NAMALWA (cell line): ENCODE measurements at places on chromosomes 5 and 9.
A peak's percentile ranks its signal among the peaks of the same experiment; 100 is the strongest.

- DNase-seq, result no peak
Measured at GRCh38 chr5:103511554-103511885, 51.1 kb downstream of the NUDT12 start.

DNA sequence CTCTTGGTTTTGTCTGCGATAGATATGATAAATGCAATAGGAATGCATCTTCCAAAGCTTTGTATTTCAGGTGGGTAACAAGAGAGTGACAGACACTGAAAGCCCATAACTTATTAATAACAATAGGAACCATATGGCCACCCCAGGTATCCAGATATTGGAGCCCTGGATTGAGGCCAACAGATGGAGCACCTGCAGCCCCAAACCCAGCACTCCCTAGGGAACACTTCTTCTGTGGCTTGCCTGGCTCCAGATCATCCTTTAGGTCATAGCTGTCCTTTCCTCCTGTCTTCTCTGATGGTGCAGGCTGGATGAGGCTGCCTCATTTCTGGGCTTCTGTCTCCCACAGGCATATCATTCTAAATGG, 5.0 kb upstream of the IL3 start:
- no peak for DNase-seq

DNA sequence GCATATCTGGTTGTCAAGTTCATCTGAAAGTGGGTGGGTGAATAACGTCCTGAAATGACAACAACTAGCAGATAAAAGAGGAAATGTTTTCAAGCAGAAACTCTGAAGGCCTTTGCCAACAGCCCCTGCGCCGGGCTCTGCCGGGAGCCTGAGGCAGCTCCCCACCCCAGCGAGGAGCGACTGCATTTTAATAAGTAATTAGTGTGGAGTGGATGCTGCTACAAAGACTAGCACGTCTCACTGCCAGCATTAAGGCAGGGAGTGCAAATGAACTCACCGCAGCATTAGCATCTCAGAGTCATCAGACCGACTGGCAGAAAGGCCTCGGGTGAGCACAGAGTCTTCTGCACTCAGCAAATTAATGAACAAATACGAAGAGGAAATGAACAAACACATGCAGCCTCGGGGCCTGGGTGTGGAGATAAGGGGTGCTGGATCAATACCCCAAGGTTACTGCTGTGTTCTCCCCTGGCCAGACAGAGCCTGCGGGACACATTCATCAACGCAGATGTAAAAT, 63.8 kb downstream of the VAV2 start:
- DNase-seq, result no peak

DNA sequence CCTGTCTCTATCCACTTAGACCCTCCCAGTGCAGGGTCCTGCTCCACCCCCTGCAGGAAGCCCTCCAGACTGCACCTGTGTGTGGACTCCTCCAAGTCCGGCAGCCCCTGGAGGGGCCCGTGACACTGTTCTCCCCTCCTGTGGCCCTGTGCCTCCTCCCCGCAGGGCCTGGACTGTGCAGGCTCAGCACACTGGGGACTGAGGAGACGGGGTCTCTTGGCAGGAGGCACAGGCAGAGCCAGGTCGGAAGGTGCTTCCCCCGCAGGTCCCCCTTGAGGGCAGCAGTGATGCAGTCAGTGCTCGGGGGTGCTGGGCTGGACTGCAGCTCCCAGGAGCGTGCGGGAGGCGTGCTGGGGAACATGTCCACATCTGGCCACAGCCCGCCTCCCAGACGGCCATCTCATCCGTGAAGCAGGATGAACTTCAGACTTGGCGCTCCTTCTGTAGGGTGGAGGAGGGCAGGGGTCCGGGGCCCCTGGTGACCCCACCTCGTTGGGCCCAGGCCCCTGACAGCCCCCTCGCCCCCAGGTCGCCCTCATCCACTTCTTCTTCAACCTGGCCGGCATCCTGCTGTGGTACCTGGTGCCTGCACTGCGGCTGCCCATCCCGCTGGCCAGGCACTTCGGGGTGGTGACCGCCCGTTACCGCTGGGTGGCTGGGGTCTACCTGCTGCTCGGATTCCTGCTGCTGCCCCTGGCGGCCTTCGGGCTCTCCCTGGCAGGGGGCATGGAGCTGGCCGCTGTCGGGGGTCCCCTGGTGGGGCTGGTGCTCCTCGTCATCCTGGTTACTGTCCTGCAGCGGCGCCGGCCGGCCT, 4.9 kb downstream of the SLC34A3 start:
- DNase-seq, result peak; percentile 68

DNA sequence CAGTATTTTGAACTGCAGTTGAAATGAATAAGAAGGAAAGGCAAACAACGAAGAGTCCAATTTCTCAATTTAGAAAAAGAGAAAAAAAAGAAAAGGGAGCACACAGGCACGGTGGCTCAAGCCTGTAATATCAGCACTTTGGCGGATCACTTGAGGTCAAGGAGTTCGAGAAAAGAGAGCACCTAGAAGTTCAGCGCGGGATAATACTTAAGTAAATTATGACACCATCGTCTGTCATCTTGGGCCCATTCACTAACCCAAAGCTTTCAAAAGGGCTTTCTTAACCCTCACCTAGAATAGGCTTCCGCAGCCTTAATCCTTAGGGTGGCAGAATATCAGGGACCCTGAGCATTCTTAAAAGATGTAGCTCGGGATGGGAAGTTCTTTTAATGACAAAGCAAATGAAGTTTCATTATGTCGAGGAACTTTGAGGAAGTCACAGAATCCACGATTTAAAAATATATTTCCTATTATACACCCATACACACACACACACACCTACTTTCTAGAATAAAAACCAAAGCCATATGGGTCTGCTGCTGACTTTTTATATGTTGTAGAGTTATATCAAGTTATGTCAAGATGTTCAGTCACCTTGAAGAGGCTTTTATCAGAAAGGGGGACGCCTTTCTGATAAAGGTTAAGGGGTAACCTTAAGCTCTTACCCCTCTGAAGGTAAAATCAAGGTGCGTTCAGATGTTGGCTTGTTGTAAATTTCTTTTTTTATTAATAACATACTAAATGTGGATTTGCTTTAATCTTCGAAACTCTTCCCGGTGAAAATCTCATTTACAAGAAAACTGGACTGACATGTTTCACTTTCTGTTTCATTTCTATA, 602 bp upstream of the CD274 start:
- no peak for DNase-seq

DNA sequence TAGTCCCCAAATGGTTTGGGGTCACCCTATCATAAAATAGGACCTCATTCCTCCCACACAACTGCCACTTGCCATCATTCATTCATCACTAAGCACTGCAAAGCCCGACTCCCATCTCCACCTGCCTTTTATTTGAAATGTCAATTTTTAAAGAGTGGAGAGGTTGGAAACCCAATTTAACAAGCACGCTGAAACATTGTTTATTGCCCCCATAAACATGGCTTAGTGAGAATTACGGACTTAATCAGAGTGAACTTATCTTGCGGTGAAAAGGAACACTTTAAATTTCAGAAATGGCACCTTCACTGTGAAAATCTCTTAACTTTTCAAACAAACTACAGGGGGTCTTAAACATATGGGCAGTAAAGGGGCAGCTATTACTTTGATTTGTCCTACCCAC, 241.1 kb downstream of the CRB2 start:
- no peak for DNase-seq

GRCh38 chr9:82606492-82607382, 456.2 kb downstream of the RASEF start:
- DNase-seq, result peak; percentile 51

DNA sequence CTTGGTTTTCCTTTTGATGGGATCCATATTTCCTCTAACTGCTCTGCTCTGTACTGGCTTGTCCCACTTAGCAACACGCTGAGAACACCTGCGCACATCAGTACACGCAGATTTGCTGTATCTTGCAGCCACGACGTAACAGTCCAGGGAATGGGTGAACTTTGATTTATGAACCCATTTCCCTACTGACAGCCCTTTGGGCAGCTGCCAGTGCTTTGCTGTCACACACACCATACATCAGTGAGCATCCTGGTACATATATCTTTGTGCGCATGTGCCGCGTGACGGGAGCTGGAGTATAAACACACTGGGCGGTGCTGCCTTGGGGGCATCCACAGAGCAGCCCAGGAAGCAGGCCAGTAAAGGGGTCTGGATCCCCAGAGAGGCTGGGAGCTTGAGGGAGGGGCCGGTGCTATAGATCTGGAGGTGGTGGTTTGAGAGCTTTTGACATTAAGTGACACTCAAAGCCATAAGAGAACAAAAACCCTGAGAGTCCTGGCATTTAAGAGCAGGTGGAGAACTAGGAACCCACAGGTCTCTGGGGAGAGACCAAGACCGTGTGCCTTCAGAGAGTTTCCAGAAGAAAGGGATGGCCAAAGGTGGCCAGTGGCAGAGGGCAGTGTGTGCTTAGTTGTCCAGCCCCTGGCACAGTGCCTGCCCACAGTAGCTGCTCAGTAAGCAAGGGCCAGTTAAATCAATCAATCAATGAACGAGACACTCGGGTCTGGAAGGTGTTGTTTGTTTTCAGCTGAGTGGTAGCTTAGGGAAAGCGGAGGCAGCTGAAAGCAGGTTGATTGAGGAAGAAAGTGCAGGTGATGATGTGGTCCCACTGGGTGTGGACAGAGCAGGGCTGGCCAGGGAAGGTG, 53.7 kb downstream of the LMX1B start:
- DNase-seq, result no peak

DNA sequence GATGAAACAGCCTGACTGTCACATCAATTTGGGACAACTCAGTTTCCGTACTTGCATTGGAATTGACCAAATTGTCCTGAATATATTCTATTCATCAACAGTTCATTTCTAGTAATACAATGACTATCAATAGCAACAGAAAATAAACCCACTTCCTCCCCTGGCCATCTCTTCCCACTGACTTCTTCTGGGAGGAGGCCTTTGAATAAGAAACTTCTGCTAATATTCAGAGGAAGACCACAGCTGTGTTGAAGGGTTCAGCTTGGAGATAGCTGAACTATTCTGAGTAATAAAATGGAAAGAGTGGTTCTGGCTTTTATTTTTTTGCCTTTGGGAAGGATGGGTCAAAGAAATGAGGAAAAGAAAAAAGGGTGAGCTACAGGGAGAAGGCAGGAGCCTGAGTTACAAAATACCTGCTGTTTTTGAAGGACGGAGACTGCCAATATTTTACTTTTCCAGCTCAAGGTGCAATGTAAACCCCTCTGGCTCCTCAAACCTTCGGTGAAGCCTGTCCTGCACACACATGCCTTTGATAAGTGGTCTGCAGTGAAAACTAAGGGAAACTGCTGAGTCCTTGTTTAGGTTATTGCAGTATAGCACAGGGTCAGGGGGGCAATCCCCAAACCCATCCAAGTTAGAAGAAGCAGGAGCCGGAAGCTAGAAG, 29.9 kb downstream of the FYB1 start:
- no peak for DNase-seq

GRCh38 chr9:76932757-76933156, 26.8 kb upstream of the PRUNE2 start:
- DNase-seq, result no peak

- no peak for DNase-seq
Measured at GRCh38 chr5:1820926-1821325, 19.7 kb downstream of the NDUFS6 start.

- DNase-seq, result no peak
Measured at GRCh38 chr5:58933891-58934628, 351.2 kb downstream of the RAB3C start.

DNA sequence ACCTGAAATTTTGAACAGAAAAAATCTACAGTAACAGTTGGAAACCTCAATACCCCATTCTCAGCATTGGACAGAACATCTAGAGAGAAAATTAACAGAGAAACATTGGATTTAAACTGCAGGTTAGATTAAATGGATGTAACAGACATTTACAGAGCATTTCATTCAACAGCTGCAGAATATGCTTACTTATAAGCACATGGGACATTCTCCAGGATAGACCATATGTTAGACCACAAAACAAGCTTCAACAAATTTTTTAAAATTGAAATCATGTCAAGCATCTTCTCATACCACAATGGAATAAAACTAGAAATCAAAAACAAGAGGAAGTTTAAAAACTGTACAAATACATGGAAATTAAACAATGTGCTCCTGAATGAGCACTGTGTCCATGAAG, 316.3 kb downstream of the FAM170A start:
- no peak for DNase-seq

- DNase-seq, result no peak
Measured at GRCh38 chr9:71202931-71203330, 81.5 kb upstream of the TRPM3 start.

DNA sequence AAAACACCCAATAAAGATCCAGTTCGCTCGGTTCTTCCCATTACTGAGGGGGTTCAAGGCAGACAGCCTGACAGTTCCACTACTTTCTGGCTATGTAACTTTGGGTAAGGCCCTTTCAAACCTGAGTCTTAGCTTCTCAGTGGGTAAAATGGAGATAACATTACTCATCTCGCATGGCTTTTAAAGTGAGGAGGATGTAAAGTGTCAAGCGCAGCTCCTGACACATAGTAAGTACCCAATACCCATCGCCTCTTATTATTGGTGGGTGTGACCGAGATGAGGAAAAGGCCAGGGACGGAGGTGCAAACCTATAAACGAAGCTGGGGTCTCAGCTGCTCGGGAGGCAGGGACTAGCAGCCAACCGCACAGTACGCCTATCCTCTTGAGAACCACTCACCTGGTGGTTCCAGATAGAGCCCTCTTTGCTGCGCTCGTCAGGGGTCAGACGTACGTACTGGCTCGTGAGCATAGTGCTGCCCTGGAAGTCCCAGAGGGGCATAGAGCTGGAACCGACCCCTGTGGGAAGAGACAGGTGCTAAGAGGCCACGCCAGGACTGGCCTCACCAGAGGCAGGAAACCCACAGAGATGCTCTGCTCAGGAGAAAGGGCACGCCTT, 584 bp downstream of the LMAN2 start:
- no peak for DNase-seq

DNA sequence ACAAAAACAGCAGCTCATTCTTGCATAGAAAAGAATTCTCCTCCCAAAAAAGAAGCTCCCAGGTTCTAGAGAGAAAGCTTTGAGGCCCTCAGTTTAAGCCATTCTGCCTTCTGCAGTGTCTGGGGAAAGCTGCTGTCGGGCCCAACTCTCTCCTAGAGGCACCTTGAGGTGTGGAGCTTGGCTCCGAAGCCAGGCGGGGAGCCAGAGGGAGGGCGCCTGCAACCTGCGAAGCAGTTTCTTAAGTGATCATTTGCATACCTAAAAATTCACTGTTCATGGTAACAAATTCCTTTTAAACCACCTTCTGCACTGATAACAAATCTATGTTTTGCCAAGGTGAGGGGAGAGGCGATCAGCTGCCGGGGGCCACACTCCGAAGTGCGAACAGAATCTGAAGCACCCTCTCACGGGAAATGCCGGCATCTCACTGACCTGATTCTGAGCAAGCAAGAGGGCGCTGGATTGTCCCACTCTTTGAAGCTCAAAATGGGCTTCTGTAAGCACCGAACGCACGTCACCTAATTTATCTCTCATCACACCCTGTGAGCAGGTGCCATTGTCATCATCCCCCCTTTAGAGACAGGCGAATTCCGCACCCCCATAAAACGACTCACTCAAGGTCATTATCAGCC, 86.1 kb downstream of the GTF3C4 start:
- no peak for DNase-seq

GRCh38 chr5:9467199-9468059, 78.4 kb downstream of the SEMA5A start:
- no peak for DNase-seq

DNA sequence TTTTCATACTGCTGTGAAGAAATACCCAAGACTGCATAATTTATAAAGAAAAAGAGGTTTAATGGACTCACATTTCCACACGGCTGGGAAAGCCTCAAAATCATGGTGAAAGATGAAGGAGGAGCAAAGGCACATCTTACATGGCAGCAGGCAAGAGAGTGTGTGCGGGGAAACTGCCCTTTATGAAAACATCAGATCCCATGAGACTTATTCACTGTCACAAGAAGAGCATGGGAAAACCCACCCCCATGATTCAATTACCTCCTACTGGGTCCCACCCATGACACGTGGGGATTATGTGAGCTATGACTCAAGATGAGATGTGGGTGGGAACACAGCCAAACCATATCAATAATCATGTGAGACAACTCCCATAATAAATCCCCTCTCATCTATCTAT, 8.7 kb downstream of the TTC39B start:
- no peak for DNase-seq
